Naive thymus-derived CD4-positive, alpha-beta T cell (primary cell): ENCODE measurements at places on chromosomes 2 and 18. TPM values are rescaled to one million over a fixed set of nuclear protein-coding genes. Genes with fewer than 3 reads are reported as not detected.

- peaks cover 50% of the 10 kb centered on the region for H3K36me3 ChIP-seq
- no peak overlapping the region for H3K27ac ChIP-seq
- H3K4me3 ChIP-seq = no peak overlapping the region
- no peak for DNase-seq
These were observed 13.4 kb downstream of the STAMBP start for GRCh38 chr2:73841912-73842738.

DNA sequence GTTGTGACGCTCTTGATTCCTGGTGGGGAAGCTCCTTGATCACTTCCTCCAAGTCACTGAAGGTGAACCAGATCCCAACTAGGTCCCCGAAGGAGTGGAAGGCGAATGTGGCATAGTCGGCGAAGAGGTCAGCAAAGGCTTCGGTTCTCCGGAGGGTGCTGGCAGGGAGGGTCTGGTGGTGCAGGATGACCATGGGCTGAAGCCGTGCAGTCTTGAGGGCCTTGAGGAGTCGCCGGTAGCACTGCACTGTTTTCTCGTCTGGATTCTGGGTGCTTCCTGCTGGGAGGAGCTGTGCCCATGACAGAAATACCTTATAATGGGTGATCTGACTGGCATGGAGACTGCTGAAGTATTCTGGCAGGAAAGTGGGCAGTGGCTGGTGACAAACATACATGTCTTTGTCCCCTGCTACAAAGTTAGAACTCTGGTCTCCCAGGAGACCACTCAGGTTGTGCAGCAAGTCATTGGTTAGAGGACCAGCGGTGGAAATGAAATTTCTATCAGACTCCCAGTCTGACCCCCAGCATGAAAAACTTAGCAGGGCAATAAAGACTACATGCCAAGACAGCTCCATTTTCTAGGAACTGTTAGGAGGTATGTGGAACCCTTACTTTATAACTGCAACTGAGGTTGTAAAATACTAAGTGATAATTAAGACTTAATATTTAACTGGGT is at the start of gene LCT:
TSS of gene LCT (minus strand) at position 589 of the 675 bp plus-strand sequence. CDS start at position 574, 15 bp downstream.
- no peak within 1 kb of the TSS for H3K4me3 ChIP-seq
- H3K36me3 ChIP-seq = no peaks in the 10 kb centered on the region

DNA sequence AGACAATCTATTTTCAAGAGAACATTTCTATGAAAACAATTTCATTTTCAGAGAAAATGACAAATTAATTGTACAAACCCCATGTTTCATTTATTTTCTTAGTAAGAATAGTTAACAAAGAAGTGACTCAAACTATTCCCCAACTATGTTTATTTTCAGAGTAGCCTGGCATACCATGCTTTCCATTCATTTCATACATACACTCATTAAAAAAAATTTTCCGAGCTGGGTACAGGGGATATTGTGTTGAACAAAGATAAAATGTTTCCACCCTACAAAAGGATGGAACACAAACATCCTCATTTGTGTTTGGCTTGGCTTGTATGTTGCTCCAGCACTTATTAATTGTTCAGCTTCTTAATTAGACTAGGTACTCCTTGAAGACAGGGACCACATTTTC is 331.4 kb downstream of the EXOC6B start:
- no peaks in the 10 kb centered on the region for H3K27me3 ChIP-seq
- no peaks in the 10 kb centered on the region for H3K4me1 ChIP-seq
- no peak overlapping the region for H3K4me3 ChIP-seq
- peaks cover 9% of the 10 kb centered on the region for H3K36me3 ChIP-seq

DNA sequence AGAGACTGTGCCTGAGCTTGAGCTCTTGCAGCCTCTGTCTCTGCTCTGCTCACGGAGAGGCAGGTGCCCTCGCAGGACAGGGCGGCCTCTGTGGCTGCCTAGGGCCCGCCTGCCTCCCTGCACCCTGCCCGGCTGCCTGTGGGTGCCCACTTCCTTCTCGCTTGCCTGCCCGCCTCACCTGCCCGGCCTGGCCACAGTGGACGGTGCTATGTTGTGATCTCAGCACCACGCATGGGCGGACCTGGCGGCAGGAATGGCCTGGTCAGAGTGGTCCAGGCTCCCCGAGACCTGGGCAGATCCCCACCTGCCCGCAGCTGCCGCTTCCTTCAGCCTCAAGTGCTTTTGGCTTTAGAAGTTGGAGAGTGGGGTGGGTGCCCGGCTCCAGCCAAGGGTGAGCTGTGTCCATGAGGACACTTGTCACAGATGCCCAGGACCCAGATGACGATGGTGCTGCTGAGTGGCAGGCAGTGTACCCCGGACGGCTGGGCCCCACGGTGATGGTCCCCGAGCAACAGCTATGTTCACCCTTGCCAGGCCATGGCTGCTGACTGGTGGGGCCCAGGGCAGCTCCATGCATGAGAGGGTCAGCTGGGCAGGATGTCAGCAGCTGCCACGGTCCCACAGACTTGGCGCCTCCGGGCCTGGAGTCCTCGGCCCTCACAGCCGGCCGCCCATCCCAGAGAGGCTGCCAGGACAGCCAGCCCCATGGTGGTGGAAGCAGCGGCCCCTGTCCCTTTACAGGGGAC is 25.3 kb downstream of the RTP5 start:
- no peaks in the 10 kb centered on the region for H3K4me1 ChIP-seq
- no peak overlapping the region for H3K4me3 ChIP-seq
- DNase-seq = no peak
- peaks cover 23% of the 10 kb centered on the region for H3K36me3 ChIP-seq
- no peaks in the 10 kb centered on the region for H3K27me3 ChIP-seq

DNA sequence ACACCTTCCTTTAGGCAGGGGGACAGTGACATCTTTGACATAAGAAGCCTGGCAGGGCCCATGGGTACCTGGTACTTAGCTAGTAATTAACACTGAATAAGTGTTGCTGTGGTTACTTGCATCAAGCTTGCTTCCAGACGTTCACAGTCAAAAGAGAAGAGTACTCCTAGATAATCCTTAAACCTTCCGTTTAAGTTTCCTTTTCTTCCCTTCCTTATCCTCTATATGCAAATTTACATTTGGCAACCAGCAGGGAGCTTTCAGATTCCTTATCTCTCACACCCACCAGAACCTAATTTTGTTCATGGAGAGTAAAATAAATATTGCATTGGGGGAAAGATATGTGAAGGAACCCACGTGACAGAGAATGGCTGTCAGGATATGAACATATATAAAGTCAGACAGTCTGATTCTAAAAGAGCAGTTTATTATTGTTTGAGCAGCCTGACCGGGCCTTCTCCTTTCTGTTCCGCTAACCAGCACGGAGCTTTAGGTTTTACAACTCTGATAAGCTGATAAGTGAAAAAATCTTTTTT is 7.8 kb upstream of the RAB31 start:
- no peak overlapping the region for H3K4me3 ChIP-seq
- H3K36me3 ChIP-seq = no peaks in the 10 kb centered on the region
- no peak overlapping the region for H3K27ac ChIP-seq
- no peaks in the 10 kb centered on the region for H3K4me1 ChIP-seq
- no peak for DNase-seq

- no peak overlapping the region for H3K4me3 ChIP-seq
- H3K36me3 ChIP-seq = no peaks in the 10 kb centered on the region
- no peaks in the 10 kb centered on the region for H3K4me1 ChIP-seq
- no peak for DNase-seq
- no peaks in the 10 kb centered on the region for H3K27me3 ChIP-seq
These were observed 147.4 kb upstream of the GPC1 start for GRCh38 chr2:240288087-240288521.

The FLACC1 gene
- total RNA-seq = 7.4 TPM

GRCh38 chr18:60050821-60051220 is 151.0 kb downstream of the PMAIP1 start:
- DNase-seq = no peak
- H3K36me3 ChIP-seq = no peaks in the 10 kb centered on the region
- no peaks in the 10 kb centered on the region for H3K27me3 ChIP-seq
- no peak overlapping the region for H3K27ac ChIP-seq
- no peaks in the 10 kb centered on the region for H3K4me1 ChIP-seq

DNA sequence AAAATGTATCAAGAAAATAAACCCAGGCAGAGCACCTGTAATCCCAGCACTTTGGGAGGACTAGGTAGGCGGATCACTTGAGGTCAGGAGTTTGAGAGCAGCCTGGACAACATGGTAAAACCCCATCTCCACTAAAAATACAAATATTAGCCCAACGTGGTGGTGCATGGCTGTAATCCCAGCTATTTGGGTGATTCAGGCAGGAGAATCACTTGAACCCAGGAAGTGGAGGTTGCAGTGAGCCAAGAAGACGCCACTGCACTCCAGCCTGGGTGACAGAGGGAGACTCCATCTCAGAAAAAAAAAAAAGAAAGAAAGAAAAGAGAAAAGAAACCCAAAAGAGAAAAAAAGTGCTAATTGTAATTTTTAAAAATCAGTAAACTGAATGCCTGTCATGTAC is 41.4 kb downstream of the DDX18 start:
- no peak overlapping the region for H3K4me3 ChIP-seq
- no peaks in the 10 kb centered on the region for H3K36me3 ChIP-seq
- no peaks in the 10 kb centered on the region for H3K4me1 ChIP-seq
- peaks cover 3% of the 10 kb centered on the region for H3K27me3 ChIP-seq

The THADA gene
- total RNA-seq = 39.6 TPM

GRCh38 chr2:98356729-98357128 is 10.5 kb downstream of the CNGA3 start:
- no peak overlapping the region for H3K27ac ChIP-seq
- no peak overlapping the region for H3K4me3 ChIP-seq
- H3K4me1 ChIP-seq = no peaks in the 10 kb centered on the region
- H3K27me3 ChIP-seq = no peaks in the 10 kb centered on the region

The WDPCP gene
- total RNA-seq = 18.6 TPM

DNA sequence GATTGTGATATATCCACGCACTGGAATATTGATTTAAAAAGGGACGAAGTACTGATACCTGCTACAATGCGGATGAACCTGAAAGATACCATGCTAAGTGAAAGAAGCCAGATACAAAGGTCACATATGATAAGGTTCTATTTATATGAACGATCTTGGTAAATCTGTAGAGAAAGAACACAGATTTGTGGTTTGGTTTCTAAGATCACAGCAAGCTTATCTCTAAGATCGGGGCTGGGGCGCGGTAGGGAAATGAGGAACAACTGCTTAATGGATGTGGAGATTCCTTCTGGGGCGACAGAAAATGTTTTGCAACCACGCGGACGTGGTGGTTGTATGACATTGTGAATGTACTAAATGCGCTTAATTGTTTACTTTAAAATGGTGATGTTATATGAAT is 60.1 kb downstream of the NEDD4L start:
- no peaks in the 10 kb centered on the region for H3K4me1 ChIP-seq
- no peaks in the 10 kb centered on the region for H3K27me3 ChIP-seq
- H3K4me3 ChIP-seq = no peak overlapping the region
- no peak for DNase-seq

DNA sequence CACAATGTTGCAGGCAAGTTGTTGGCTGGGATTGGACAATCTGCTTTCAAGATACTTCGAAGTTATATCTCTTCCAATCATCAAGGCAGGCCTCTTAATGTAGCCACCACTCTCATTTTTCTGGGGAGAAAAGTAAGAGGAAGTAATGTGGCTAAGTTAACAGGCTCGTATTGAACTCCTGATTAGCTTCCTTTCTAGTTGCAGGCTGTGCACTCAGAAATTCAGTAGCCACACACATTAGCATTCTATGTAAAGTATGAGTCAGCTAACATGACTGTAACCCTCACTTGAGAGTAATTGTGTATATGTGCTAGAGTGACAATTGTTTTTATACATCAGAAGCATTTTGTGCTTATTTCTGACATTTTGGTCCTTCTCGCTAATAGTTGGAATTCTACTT is 3.3 kb downstream of the TWSG1 start:
- peaks cover 8% of the 10 kb centered on the region for H3K4me1 ChIP-seq
- H3K27ac ChIP-seq = no peak overlapping the region
- no peak overlapping the region for H3K4me3 ChIP-seq
- H3K36me3 ChIP-seq = no peaks in the 10 kb centered on the region
- H3K27me3 ChIP-seq = no peaks in the 10 kb centered on the region

- peak; percentile 38 for DNase-seq
- H3K27ac ChIP-seq = no peak overlapping the region
- no peak overlapping the region for H3K4me3 ChIP-seq
- no peaks in the 10 kb centered on the region for H3K4me1 ChIP-seq
These were observed 36.2 kb downstream of the GLS start for GRCh38 chr2:190916829-190917228.
